ENCODE measurements at places on chromosomes 2 and 18. TPM values are rescaled to one million over a fixed set of nuclear protein-coding genes. Genes with fewer than 3 reads are reported as not detected.

- no peak for DNase-seq
These were observed 3.6 kb downstream of the UCN start for GRCh38 chr2:27304488-27305240.

- no peak for DNase-seq
These were observed 6.0 kb downstream of the IRS1 start for GRCh38 chr2:226793646-226794045.

DNA sequence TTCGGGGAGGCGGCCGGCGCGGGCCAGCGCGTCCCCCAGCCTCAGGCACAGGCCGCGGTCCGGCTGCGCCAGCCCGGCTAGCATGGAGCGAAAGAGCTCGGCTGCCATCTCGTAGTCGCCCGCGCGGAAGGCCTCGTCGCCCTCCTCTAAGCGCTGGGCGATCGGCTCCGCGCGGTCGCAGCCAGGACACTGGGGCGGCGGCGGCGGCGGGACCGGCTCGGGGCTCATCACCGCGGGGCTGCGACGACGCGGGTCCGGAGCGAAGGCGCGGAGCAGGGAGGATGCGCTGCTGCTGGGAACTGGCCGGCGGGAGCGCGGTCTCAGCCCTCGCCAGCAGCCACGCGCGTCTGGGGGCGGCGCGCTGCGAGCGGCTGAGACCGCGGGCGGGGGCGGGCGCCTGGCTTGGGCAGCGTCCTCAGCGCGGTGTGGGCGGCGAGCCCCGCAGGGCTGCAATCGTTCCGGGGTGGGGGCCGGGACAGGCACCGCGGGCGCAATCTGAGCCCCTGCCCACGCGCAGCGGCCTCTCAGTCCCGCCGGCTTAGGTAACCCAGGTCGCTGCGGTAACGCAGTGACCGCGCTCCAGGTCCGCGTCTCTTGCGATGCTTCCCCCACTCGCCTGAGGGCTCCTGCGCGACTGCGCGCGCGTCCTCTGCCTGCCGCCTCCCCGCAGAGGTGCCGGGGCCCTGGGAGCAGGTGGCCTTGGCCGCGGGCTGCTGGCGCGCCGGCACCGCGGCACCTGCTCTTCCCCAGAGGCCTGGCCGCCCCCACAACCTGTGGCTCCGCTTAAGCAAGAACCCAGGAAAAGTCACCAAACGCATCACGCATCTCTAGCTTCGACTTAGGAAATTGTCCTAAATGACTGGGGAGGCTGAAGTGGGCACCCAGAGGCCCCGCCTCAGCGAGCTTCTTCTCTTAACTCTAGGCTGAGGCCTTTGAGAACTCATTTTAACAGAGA lies at the start of gene LONRF2:
Gene LONRF2 (minus strand): TSS at position 636 of the 955 bp plus-strand sequence. CDS start 408 bp downstream, at position 228.
- DNase-seq, result no peak

DNA sequence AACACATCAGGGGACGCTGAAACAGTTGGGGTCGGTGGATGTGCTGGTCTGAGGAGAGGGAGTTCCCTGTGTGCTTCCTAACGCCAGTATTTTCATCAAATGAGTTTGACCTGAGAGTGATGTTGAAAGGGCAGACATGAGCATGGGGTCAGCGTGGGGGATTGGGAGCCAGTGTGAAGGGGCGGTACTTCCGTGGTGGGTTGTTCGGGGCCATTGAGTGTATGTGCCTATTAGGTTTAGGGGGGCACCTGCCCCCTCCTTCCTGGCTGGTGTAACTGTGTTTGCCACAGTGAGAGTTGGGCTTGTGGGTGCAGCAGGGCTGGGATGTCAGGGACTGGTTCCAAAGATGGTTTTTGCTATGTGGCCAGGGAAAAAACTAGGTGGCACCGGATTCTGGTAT lies 24.4 kb downstream of the SPEG start:
- no peak for DNase-seq

DNA sequence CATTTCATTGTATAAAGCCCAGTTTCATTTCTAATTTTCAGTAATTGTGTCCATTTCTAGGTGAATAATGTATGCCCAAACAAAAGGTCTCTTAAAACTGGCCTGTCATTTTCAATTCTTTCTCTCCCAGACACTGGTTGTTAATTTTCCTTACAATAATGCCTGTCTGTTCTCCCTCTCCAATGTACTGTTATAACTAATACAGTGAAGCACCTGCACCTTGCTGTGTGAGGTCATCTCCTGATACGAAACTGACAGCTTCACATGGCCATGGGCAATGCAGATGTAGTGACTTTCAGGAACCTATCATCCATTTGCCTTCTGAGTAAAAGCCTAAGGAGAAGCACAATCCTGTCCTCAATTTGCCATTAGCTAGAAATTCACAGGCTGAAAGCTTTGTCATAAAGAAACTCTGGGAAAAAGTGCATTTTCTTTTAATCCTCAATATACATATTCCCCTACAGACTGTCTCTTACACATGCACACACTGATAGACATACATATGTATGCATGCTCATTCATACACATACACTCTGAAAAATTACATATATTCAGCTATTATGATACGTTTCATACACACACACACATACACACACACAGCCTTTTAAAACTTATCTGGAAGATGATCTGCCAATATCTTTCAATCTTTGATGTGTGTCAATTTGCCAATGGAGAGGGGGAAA lies 1030.3 kb downstream of the TDRD15 start:
- DNase-seq, result no peak

- DNase-seq, result no peak
These were observed 267.6 kb downstream of the DCDC2C start for GRCh38 chr2:3970791-3971651.

DNA sequence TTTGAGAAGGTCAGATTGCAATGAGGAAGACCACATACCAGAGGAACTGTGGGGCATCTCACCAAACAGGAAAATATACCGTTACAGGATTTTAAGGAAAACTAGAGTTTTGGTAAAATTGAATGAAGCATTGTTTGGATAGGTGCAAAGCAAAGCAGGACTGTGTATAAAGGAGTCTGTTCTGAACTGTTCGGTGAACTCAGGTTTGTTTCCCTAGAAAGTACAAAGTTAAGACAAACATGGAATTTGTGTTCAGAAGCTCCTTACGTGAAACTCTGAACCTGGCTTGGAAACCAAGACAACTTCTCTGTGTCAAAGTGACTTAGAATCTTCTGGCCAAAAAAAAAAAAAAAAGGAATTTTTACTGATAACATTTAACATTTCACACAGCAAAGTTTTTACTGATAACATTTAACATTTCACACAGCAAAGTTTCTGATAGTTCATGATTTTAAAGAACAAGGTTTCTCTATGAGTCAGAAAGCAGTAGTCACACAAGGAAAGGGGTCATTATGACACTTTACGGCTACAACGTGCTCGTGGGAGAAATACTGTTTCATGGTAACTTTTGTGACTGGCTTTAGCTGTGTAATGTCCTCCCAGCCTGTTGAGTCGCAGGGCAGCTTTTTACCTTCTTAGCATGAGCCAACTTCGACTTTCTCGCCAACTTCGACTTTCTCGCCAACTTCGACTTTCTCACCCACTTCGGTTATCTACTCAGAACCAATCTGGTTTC lies 21.2 kb upstream of the TET3 start:
- DNase-seq, result no peak

DNA sequence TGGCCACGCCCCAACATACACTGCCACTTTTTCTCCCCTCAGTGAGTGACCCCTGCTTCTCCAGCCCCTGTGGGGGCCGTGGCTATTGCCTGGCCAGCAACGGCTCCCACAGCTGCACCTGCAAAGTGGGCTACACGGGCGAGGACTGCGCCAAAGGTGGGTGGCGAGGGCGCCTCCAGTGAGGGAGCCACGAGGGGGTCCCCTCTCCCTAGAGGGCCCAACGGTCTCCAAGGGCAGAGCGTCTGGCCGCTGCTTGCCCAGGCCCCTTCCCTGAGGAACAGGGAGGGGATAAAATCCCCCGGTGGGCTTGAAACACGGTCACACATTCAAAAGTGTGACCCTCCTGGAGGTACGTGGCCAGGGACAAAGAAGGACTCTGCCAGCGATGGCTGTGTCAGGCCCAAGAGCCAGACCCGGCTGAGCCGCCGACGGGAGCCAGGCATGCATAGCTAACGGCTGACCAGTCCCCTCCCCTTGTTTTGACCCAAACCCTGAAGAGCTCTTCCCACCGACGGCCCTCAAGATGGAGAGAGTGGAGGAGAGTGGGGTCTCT lies 37.2 kb downstream of the MTERF4 start:
- DNase-seq, result no peak

DNA sequence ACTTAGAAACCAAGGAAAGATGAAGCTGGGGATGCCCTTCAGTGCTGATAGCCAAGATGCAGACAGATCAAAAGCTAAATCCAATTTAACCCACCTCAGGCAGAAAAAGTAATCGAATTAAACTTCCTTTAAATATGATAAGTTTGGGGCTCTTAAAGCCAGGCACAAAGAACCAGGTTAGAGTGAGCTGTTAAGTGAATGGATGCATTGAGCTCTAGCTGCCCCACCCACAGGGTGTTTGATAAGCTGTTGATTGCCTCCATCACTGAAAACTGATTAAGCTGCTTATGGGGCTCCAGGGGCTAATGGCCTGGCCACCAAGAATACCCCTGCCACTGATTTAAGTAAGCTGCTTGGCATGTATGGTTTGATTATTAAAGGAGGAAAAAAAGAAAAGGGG lies 119.8 kb downstream of the PLEKHM3 start:
- no peak for DNase-seq

DNA sequence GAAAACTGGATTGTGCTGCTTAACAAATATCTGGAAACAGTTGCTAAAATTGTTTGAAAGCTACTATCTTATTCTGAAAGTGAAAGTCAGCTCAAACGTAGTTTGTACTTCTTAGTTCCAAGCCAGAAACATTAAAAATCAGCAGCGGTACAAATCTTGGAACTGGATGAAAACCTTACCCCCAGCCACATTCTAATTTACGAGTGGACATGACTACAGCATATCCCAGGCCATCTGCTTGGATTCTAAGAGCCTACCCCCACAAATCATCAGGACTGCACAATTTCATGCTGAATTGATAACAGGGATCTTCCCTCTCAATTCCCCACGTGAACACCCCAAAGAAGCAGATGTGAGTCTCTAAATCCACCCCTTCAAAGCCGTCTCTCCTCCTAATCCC lies 158.7 kb upstream of the NCKAP5 start:
- no peak for DNase-seq

DNA sequence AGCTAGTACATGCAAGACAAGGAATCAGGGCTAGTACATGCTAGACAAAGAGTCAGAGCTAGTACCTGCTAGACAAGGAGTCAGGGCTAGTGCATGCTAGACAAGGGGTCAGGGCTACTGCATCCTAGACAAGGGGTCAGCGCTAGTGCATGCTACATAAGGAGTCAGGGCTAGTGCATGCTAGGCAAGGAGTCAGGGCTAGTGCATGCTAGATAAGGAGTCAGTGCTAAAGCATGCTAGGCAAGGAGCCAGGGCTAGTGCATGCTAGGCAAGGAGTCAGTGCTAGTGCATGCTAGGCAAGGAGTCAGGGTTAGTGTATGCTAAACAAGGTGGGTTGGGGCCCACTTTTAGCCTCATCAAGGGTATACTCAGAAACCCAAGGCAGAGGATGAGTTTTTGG lies 90.1 kb upstream of the FAM136A start:
- DNase-seq, result no peak

- DNase-seq, result no peak
These were observed 67.8 kb downstream of the QPCT start for GRCh38 chr2:37412231-37412630.

- no peak for DNase-seq
These were observed 19.0 kb downstream of the TWSG1 start for GRCh38 chr18:9353596-9353995.

GRCh38 chr18:32550963-32551362 lies 80.3 kb upstream of the GAREM1 start:
- no peak for DNase-seq

DNA sequence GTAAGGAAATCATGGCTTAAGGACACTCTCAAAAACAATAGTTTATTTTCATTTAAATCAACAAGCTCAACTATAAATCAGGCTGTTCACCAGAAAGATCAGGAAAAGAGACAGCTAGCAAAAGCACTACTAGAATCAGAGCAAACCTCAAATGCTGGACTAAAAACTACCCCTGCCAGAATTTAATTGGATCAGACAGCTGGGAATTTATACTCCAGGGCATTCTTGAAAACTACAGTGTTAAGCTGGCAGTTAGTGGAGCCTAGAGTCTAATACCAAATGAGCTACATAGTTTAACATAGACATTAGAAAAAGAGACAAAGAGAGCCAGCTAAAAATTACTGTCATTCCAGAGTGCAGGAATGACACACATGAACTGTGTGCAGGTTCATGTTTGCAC lies 1016.4 kb upstream of the CRIM1 start:
- no peak for DNase-seq

DNA sequence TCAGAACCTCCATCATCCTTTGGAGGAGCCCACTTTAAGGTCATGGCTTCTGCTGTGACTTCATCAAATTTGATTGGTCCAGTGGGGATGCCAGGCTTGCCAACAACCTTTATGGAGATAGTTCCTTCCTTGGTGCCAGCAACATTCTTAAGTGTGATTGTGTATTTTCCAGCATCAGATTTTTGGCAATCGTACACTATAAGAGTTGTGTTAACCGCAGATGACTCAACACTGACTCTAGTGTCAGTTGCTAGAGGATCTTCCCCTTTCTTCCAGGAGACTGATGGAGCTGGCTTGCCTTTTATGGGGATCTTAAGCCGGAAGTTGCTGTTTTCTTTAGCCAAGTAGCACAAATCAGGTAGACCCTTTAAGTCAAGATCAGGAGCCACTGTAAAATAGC lies 98.7 kb downstream of the PLEKHA3 start:
- DNase-seq, result no peak

- DNase-seq, result no peak
These were observed 5.1 kb downstream of the FECH start for GRCh38 chr18:57581301-57581934.

DNA sequence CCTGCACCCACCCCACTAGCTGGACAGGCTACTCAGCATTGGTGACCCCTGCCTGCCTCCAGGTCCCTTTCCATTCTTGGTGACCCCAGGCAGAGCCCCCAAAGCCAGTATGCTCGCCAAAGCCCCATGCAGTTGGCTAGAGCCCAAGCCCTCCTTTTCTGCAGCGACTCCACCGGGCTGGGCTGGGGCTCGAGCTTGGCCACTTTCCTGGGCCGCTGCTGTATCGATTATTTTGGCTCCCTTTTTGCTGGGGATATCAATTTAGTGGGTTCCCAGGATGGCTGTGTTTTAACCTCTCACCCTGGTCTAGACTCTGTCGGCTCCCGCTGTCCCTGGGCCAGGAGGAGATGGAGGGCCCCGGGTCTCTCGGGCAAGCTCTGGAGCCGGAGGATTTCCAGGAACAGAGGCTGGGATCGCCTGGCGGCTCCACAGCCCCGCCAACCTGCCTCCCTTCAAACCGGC lies 76.0 kb downstream of the SMAD7 start:
- DNase-seq, result no peak

DNA sequence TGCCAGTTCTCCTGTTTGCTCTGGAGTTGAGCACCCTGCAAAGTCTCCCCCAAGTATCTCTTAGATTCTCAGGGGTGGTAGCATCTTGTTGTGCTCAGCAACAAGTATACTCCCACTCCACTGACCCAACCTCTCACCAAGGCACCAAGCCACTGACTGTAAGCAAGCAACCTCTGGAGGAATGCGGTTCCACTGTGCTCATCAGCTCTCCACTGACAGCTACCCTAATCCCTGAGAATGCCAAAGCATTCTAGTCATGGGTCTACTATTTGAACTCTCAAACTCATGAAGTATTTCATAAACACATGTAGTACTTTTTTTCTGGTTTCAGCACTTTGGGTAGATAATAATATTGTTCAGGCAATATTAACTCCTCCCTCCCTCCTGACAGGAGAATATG lies 170.0 kb downstream of the EPHA4 start:
- DNase-seq, result peak; percentile 74

EVA1A gene
- 10.8 TPM for total RNA-seq

SERPINB3 gene
- total RNA-seq, result not detected

OSBPL6 gene
- total RNA-seq, result 3.5 TPM

PAX8 gene
- 6.4 TPM for total RNA-seq

RPRD1A gene
- 34.2 TPM for total RNA-seq

GNLY gene
- not detected for total RNA-seq

DCDC2C gene
- not detected for total RNA-seq

Measured in PC-9 (cell line).